H9 (cell line): ENCODE measurements at places on chromosomes 12 and 14. TPM values are rescaled to one million over a fixed set of nuclear protein-coding genes. Genes with fewer than 3 reads are reported as not detected.

- DNase-seq: no peak
These were observed 88.1 kb upstream of the PTPRR start for GRCh38 chr12:71008616-71009015.

- DNase-seq: no peak
These were observed 99.2 kb upstream of the ZDHHC17 start for GRCh38 chr12:76664731-76665130.

DNA sequence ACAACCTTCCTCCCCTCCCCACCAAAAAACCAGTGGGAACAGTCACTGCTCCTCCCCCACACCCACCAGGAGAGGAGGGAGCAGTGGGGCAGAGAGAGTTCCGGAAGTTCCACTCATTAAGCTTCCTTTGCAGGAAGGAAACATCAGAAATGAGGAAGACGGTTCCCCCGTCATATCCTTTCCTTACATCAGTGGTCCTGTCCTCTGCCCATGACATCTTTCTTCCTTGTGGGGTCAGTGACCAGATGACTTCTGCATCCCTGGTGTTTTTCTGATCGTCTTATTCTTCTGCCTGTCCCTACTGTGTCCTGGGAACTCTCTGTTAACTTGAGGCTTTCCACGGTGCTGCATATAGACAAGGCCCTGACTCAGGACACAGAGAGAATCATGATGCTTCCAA lies 40.8 kb upstream of the SPTLC2 start:
- DNase-seq: no peak

DNA sequence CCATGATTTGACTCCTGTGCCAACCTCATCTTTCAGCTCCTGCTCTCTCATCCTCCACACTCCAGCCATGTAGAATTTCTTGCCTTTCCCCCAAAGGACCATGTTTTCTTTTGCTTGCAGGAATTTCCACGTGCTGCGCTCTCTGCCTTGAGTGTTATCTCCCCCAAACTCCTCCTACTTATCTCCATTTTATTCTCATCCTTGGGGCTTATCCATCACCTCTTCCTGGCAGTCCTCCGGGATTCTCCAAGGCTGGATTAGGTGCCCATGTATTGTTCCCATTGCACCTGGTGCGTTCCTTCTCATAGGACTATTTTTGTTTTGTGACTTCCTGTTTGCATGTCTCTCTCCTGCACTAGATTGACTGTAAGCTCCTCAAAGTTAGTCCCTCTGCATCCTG lies 7.0 kb upstream of the MAX start:
- DNase-seq: no peak

- DNase-seq: no peak
These were observed 17.3 kb downstream of the TNFAIP2 start for GRCh38 chr14:103140316-103141109.

DNA sequence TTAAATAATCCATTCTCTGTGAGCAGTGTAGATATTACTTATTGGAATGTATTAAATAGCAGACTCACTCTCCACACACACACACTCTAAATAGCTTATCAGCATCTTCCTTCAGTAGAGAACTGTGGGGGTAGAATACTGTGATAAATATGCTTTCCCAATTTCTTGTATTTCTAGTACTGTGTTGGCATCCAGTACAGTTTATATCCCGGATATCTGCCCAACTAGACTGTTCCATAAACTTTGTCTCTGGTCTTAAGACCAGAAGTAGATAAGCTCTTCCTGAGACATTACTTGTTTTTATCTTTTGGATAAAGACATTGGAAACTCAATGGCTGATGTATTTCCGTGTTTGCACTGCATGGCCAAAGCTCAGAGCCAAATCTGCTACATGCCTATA lies 136.2 kb upstream of the PDZRN4 start:
- no peak for DNase-seq

GRCh38 chr14:86990396-86990795 lies 1002.6 kb downstream of the GALC start:
- DNase-seq: no peak

GRCh38 chr14:58875613-58876012 lies 237.9 kb downstream of the DACT1 start:
- no peak for DNase-seq

- DNase-seq: no peak
These were observed 55.9 kb downstream of the SLCO1C1 start for GRCh38 chr12:20751046-20751445.

GRCh38 chr14:71361874-71362273 lies 454.6 kb downstream of the PCNX1 start:
- no peak for DNase-seq

DNA sequence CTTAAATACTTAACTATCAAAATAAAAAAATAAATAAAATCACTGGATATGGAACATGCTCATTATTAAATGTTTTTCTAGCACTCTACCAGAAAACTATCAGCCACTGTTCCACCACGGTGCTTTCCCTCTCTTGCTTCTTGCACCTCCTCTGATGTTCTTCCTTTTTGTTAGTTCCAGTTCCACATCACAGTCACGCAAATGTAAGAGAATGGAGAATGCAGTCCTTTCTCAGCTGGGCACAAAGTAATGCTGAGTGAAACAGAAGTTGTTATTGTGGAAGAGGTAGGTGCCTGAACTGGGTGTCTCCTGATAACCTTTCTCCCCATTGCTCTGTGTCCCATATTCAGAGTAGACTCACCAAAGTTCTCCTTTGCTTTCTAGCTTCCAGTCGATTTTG lies 1116.9 kb upstream of the TMEM132C start:
- DNase-seq: no peak

DNA sequence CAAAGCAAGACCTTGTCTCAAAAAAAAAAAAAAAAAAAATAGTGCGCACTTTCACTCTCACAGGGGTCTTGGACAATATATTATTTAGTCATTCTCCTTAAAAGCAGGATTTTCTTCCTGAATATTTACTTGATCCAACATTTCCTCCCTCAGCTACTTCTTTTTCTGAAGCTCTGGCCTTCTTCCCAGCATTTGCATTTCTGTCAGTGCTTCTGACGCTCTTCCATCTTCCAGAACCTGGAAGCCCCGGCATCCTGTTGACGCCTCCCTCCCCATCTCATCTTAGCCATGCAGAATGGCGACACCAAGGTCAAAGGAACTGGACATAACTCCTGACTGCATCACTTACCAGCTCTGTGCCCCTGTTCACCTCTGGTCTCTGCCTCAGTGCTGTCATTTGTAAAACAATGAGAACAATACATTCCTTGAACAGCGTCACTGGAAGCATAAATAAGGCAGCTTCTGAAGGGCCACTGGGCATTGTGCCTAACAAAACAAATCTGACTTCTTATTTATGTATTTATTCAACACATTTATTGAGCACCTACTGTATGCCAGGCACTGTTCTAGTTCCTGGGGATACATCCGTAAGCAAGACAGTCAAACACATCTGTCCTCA lies 90.9 kb upstream of the MDM1 start:
- no peak for DNase-seq

- DNase-seq: peak; percentile 72
These were observed 229.2 kb upstream of the TMTC1 start for GRCh38 chr12:30012816-30013450.

DNA sequence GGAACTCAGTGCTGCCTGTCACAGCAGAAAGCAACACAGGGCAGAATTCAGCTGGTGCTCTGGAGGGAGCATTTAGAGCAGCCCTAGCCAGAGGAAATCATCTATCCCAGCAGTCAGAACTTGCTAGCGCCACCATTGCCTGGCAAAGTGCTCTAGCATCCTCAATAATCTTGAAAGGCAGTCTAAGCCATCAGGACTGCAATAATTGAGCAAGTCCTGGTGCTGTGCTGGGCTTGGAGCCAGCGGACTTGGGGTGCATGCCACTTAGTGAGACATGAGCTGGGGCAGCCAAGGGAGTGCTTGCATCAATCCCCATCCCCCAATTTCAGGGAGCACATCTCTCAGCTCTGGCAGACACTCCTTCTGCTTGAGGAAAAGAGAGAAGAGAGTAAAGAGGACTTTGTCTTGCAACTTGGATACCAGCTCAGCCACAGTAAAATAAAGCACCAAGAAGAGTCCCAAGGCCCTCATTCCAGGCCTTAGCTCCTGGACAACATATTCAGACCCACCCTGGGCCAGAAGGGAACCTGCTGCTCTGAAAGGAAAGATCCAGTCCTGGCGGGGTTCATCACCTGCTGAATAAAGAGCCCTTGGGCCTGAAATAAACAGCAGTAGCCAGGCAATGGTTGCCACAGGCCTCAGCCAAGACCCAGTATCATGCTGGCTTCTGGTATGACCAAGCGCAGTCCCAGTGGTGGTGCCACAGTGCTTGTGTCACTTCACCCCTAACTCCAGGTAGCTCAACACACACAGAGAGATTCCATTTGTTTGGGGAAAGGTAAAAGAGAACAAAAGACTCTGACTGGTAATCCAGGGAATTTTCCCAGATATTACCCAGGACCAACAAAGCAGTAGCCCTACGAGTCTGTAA lies 44.5 kb upstream of the ZDHHC17 start:
- DNase-seq: no peak

DNA sequence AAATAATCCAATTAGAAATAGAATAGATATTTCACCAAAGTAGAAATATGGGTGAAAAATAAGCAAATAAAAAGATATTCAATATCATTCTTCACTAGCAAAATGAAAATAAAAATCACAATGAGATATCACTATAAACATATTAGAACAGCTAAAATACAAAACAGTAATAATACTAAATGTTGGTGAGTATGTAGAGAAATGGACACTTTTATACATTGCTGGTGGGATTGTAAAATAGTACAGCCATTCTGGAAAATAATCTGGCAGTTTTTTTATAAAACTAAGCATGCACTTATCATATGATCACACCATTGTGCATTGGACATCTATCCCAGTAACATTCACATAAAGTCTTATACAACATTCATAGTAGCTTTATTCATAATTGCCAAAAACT lies 320.2 kb upstream of the OR4E1 start:
- no peak for DNase-seq

DNA sequence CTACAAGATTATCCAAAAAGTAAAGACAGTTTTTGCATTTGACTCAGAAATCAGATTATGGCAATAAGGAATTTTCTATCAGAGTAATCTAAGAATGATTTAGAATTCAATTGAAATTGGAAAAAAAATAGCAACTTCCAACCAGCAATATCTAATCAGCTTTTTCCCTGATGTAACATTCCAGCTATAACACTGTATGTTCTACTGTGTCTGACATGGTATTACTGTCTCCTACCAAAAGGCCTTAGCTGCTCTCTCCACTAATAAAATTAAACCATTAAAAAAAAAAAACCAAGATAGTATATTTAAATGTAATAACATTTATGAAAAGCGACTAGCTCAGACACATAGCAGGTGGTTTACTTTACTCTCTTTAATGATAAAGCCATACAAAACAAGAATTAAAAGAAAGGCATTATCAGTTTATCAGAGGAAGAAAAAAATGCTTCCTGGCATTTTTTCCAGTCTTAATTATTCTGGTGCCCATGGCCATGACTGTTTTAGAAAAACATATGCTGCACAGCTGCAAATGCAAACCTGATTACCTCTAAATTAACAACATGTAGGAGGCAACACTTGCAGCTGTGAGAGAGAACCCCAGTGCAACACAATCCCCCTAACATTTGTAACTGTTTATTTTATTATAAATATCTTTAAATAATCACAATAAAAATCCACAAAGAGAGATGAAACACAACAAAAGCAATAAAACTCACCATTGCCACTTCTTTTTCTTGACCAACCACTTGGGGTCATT lies 28.8 kb downstream of the PHLDA1 start:
- no peak for DNase-seq

DNA sequence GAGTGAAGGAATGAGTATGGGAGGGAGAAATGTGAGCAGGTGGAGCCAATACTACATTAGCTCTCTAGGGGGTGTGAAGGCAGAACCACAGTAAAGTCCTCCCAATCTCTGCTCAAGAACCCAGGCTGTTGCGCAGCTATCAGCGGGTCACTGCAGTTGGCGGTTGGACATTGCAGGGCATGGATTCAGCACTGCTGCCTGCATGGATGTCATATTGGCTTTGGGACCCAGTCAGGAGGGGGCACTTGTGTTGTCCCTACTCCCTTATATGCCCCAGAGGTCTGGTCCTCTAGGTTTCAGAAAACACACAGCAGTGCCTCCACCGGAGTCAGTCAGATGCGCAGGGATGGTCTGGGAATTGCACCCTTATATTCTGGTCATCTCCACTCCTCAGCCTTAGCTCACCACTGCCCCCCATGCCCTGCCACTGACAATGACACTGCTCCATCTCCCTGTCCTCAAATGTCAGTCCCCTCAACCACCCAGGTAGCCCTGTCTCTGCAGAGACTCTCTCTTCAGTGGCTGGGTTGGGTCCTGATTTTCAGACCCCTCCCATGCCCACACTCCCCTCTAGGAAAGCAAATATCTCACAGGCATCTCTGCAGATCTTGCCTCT lies 9.6 kb downstream of the ZDHHC22 start:
- DNase-seq: no peak

DNA sequence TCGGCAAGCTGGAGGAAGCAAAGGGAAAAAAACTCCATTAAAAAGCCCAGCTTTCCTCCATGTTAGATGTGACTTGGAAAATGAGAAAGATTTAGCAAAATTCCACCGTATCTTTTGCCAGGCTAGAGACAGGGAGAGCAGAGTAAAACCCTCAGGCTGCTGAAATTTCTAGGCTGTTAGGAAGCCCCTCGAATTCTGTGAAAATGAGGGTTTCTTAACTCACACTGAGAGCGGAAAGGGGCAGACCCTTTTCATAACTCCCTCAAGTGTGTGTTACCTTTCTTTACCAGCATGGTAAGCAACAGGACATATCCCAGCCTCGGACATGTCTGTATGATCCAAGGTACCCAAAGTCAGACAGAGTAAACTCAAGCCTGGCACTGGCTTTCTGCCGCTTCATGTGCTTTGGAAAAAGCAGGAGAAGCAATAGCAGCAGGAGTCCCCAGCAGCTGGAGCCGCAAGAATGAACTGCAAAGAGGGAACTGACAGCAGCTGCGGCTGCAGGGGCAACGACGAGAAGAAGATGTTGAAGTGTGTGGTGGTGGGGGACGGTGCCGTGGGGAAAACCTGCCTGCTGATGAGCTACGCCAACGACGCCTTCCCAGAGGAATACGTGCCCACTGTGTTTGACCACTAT lies at the start of gene RHOJ:
Gene RHOJ, plus strand, starts transcription at position 37 of the 637 bp plus-strand sequence. Its CDS starts 427 bp downstream, at position 464.
- peak; percentile 71 for DNase-seq

DNA sequence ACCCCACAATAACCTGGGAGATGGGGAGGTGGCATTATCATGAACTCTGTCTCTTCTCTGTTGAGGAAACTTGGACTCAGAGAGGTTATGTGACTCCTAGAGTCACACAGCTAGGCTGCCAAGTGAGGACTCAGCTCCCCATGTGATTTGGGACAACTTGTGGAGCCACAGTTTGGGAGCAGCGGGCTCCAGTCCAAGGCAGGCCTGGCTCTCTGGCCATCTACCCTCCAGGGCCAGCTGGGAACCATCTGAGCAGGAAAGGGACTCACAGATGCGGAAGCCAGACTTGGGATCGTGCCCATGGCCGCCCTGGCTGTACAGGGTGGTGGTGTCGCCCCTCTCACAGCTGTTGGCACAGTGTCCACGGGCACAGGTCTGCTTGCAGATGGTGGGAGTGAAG lies 59.1 kb downstream of the ISCA2 start:
- no peak for DNase-seq

The SIX1 gene
- total RNA-seq: 0.09 and 0.17 TPM in 2 replicates

The CIROP gene
- total RNA-seq: not detected in 2 replicates

The OVCH1 gene
- total RNA-seq: not detected in 2 replicates

The ZBTB42 gene
- total RNA-seq: 5.9 and 6.1 TPM in 2 replicates

The CDCA4 gene
- 57.7 and 58.5 TPM in 2 replicates for total RNA-seq

The INSM2 gene
- total RNA-seq: not detected in 2 replicates

The C14orf180 gene
- not detected in 2 replicates for total RNA-seq

The LGMN gene
- total RNA-seq: 55.0 and 55.3 TPM in 2 replicates

The LYZ gene
- total RNA-seq: not detected in 2 replicates

The RIMKLB gene
- 80.2 and 87.7 TPM in 2 replicates for total RNA-seq
